ENCODE measurements at places on chromosomes 2 and 18.

GRCh38 chr2:134132490-134132857 lies 121.4 kb upstream of the MGAT5 start:
- no peak for DNase-seq

DNA sequence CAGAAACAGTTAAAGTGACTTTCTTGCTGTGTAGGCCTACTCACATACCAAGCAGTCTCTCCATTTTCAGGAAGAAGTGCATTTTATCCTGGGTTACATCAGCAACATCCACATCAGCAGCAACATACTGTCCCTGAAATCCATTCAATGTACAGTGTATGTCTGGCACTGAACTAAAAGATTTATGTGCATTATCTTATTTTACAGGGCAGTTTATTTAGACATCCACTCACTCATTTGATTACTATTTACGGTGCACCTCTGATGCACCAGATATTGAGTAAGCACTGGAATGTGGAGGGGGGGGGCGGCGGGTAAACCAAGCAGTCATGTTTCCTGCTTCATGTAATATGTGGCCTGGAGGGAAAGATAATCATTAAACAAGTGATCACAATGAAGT lies 1128.2 kb downstream of the BCL11A start:
- no peak for DNase-seq

GRCh38 chr2:21642647-21643046 lies 518.9 kb downstream of the TDRD15 start:
- DNase-seq: no peak

DNA sequence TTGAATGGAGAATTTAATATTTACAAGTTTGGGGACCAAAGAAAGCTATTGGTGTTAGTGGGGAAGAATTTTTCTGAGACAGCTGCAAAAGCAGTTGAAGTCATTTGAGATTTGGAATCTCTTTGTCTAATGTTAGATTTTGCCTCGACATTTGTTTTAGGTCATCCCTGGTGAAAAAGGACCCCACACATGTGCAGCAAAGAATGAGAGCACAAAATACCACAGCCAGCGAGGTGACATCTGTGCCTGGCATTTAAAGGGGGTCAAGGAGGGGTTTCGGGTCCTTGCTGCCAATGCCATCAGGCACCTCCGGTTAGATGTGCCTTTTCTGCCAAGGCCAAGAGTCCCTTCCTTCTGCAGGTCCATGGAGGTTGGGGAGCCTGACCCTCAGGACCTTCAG lies 173.3 kb downstream of the TRIB2 start:
- no peak for DNase-seq

DNA sequence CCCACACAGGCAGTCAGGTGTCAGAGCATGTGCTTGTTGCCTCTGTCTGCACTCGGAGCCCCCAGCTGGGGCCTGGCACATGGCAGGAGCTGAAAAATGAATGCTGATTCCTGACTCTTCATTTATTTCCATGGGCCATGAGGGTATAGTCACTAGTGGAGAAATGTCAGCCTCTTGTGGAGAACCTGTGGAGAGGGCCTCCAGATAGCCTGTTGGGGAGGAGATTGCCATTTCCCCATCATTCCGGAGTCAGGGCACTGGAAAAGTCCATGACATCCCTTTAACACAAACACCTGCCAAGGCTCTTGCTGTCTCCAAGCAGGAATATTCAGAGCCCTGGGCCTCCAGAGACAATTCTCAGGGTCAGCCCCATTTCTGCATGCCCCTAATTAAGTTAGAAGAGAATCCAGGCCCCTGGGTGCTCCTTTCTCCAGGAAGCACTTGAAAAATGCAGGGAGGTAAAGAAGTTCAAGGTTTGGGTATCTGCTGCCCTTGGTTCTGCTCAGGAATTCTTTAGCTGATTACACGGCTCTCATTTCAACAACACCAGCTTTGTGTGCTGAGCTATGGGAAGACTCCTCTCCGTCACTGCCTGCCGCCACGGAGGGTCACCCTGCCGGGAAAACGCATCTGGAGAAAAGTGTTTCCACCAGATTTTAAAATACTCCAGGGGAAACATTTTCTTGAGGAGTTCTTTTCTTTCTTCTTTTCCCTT lies 311.3 kb downstream of the MYCN start:
- DNase-seq: no peak

- DNase-seq: no peak
Observed at GRCh38 chr2:225069966-225070365, 27.7 kb upstream of the DOCK10 start.

DNA sequence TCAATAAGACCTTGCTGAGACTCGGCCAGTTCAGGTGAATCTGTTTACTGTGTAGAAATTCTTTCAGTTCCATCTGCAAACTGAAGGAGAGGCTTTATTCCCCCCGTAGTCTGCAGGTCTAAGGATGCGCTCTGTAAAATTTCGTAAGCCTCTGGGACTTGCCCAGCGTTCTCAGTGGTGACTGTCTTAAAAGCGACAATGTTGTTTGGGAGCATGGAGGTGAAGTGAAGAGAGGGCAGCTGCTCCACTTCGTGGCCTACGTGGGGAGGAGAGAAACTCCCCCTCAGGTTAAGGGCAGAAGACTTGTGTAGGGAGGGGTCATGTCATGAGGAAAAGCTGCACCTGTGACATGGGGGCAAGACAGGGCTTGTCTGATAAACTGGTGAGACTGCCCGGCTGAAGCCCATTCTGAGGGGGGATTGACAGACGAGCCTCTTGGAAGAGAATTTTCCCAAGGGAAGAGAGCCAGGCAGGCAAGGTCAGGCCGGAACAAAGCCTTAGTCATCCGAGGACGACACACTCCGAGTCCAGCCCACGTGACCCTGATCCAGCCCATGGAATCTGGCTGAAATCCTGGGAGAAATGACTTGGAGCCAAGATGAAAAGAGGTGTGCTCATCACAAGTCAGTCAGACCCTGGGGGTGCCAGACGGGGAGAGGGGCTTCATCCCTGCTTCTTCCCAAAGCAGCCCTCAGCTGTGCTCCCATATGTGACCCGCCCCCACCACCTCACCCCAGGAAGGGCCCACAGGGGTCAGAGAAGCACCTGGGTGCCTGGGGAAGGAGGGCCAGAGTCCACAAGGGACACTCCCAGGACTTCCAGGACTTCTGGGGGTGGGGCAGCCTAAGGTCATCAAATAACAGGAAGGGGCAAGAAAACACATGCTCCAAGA lies 88.5 kb upstream of the SH3BP4 start:
- no peak for DNase-seq

DNA sequence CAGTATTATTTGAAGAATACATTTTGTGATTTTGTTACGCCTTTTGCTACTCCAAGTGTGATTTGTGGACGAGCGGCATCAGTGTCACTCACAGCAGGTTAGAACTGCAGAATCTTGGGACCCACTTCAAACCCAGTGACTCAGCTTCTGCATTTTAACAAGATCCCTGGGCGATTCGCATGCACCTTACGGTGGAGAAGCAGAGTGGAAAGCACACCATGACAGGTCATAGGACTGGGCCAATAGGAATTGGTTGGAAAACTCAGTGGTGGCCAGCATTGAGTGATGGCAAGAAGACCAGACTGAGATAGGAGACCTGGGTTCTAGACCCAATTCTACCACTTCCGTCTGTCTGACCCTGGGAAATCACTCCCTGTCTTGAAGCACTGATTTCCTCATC lies 26.3 kb downstream of the CTLA4 start:
- DNase-seq: no peak

DNA sequence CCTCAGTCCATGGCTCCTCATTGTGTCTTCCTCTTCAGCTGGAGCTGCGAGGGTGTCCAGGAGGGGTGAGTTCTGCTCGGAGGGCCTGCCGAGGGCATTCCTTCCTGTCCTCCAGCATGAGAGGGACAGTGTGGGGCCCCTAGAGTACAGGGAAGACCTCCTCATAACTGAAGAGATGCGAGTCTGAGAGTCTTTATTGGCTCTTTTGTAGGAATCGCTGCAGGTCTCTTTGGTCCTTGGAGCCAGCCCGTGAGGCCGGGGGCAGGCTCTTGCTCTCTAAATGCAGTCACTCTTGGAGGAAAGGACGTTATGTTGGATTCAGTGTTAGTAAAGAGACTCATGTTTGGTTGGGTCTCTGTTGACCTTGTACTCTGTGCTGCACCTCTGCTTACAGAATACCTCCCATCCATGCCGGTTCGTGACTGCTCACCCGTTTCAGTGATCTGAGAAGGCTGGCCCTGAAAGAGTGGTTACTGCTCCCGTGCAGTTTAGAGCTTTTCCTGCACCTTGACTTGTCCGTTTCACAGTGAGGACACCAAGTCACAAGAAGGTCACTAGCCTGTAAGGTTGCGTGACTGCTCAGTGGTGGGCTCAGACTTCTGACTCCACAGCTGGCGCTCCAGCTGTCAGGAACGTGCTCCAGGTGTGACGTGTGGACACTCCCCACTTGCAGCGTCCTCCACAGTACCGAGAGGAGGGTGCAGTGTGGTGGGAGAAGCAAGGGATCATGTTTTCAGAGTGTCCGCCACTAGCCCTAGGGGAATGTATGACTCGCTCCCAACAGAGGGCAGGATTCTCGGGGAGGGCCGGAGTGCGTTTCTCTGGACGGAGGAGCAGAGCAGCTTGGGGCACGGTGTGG lies 7.8 kb downstream of the ATG4B start:
- DNase-seq: no peak
